ENCODE measurements at places on chromosomes 3 and 15.

DNA sequence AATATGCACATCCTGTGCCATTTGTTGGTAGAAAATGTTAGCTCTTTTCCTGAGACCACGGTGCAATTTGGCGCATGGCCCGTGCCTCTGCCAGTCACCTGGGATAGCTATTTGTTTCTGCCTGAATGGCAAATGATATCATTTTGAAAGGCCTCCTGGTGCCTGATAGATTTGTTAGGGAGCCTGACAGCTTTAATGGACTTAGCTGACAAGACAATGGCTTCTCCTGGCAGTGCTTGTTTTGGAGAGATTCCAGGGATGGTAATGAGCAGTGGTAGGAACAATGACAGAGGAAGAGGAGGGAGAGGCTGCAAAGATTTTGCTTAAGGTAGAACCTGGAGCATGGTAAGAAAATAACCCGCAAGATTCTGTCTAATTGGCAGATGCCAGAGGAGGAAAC lies 268.5 kb downstream of the CLSTN2 start:
- DNase-seq, result peak; percentile 46

DNA sequence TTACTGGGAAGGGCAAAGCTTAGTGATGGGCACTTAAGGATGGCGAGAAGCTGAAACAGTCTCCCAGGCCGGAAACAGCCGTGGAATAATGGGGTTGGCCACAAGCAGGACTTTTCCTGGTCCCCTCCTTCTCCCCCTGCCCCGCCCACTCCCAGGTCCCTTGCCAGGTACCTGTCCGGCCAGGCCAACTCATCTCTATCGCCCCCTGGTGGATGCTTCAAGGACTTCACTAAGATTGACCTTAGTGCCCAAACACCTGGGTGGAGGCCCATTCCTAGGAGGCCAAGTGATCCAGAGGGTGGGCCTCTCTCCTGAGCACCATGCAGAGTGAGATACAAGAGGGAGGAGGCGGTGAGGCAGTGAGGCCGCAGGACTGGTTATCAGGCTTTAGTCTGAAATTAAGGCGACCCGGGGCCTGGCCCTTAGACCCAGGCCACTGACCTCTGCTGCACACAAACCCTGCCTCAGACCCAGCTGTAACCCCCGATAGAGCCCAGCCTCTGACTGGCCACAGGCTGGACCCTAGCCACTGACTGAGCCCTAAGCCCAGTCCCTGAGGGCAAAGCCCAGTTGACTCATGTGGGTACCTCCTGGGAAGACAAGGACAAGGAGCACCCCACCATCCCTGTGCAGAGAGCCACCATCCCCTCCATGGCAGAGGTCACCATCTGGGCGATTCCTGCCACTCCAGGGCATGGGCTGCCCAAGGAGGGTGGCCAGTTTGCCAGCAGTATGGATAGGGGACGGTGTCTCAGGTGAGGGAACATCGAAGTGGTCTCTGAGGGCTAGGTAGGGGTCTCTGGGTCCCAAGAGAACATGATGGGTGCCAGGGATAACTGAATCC lies 37.6 kb downstream of the VIPR1 start:
- DNase-seq, result no peak

GRCh38 chr15:82602195-82602594 lies 45.0 kb downstream of the CPEB1 start:
- DNase-seq, result no peak

DNA sequence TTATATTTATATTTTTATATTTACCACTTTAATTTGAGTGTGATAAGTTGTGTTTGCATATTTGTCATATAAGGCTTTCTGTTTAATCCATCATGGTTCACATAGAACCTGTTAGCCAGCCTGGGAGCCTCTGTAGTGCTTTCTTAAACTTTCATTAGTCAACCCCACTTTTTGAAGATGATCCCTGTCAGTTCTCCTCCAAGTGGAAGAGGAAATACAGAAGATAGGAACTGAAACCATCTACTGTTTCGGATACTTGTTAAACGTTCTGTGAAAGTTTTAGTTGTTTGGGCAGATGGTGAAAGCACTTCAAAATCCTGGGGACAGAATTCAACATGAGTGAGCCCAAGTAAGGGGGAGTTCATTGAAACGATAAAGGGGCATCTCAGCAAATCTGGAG lies 4.6 kb upstream of the SAMMSON start:
- no peak for DNase-seq

GRCh38 chr15:38320866-38321265 lies 68.2 kb downstream of the SPRED1 start:
- no peak for DNase-seq

DNA sequence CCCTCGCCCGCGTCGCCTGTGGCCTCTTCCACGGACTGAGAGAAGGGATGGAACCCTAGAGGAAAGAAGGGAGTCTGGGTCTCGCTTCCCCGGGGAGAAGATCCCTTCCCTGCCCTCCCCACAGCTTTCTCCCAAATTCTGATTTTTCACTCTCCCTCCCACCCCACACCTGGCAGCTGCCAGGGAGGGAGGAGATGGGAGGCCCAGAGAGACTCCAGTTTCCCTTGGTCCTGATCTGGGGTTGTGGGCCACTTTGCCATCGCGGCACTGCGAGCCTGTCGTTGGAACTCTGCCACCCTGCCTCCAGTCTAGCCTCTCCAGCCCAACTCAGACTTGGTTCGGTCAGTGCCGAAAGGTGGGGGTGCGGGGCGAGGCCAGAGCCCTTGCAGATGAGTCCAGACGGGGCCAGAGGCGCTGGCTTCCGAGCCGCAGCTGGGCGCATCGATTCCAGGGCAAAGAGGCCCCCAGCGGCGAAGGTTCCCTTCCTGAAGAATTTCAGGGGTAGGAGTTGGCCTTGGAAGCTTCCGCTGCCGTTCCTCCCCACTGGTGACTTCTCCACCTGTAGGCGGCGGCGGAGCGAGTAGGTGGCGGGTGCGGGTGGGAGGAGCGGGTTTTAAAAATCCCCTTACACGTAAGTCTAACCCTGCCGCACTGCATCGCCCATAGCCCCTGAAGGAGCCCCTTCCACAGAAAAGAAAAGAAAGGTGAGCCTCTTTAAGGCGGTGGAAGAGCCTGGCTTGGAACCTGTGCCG lies 5.2 kb downstream of the WNT5A start:
- DNase-seq, result no peak

GRCh38 chr15:81189583-81190283 lies 6.9 kb upstream of the IL16 start:
- DNase-seq, result no peak

DNA sequence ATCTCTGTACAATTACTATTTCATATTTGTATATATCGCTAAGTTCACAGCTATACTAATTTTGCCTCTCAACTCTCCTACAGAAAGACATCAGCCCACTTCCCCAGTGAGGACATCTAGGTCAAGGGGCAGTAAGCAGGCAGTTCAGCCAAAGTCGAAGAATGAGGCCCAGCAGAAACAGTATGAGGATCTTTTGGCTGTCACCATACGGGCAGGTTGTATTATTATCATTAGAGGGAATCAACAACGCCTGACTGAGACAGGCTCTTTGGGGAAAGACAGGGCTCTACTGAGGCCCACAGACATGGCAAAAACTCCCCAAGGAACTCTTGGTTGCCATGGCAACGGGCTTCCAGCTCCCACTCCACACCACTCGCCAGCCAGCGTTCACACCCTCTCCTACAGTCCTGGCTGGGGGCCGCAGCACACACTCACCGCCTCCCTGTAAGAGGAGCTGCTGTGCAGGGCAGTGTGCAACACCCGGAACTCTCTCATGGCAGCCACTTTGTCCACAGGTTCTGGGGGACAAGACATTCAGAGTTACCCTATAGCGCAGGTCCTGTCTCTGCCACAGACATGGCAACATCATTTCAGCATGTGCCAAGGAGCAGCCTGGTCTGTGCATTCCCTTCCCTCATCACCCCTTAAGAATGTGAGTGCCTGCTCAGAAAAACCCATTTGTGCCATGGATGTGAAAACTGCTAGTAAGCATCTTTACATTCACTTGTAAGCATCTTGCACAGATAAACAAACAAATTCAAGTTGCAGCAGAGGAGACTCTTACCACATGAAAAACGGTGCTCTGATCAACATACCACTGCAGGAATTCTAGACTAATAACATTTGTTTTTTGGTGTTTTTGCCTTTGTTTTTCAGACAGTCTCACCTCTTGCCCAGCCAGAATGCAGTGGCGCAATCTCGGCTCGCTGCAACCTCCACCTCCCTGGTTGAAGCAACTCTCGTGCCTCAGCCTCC lies 8.8 kb downstream of the UBL7 start:
- DNase-seq, result peak; percentile 21

- no peak for DNase-seq
Measured at GRCh38 chr3:29747991-29748390, 467.1 kb downstream of the RBMS3 start.

- DNase-seq, result no peak
Measured at GRCh38 chr3:172786036-172786435, 35.5 kb downstream of the ECT2 start.

DNA sequence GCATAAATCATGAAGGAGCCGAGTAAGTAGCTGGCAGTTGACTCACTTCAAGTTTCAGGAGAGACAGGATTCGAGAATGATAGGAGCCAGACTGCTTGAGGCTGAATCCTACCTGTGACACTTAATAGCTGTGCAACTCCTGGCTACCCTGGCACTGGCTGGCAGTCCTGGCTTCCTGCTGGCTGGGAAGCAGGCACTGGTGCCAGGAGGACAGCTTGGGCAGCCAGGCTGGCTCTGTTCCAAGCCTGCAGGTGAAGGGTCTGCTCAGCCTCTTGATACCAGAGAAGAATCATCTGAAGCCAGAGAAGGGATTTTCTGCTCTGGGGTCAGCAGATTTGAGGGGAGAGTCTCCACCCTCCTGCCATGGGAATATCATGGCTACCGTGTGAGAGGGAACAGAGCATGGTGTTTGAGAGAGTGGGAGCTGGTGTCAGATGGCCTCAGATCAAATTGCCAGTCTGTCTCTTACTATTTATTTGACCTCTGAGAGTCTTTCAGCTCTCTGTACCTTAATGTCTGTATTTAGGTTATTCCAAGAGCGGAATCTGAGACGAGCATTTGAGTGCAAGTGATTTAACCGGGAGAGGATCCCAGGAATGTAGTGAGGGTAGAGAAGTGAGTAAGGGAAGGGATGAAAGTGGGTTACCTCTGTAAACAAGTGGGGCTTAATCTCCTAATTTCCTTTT lies 4.4 kb upstream of the XIRP1 start:
- DNase-seq, result no peak

GRCh38 chr3:184604615-184605290 lies 43.2 kb downstream of the EPHB3 start:
- DNase-seq, result no peak

DNA sequence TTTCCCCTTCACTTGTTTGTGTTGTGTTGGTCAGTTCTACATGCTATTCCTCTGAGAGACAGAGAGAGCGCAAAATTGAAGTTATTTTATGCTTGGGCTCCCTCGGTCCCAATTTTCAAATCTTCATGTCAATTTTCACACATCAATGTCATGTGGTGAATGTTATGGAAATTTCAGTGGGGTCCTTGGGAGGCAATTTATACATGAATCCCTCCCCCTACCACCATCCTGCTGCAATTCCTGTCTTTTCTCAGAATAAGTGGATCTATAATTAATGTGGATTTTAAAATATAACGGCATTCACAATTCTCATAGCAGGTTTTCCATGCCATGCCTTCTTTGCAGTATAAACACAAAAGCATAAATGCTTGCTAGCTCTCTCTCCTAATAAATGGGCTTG lies 499.9 kb downstream of the MCTP2 start:
- no peak for DNase-seq

DNA sequence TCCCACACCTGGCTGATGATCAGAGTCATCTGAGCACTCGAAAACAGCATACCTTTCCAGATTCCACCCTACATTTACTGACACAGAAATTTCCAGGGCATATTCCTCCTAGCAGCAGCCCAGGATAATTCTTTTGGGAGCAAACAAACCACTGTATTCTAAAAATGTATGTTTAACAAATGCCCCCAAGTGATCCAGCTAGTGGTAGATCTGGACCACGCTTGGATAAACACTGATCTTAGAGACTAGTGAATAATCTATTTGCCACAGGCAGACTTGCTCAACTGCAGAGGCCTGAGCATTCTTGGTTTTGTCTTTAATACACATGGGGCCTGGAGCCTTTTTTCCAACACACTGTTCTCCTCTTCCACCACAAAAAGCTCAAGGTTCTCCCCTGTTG lies 89.6 kb downstream of the TM4SF4 start:
- DNase-seq, result no peak

DNA sequence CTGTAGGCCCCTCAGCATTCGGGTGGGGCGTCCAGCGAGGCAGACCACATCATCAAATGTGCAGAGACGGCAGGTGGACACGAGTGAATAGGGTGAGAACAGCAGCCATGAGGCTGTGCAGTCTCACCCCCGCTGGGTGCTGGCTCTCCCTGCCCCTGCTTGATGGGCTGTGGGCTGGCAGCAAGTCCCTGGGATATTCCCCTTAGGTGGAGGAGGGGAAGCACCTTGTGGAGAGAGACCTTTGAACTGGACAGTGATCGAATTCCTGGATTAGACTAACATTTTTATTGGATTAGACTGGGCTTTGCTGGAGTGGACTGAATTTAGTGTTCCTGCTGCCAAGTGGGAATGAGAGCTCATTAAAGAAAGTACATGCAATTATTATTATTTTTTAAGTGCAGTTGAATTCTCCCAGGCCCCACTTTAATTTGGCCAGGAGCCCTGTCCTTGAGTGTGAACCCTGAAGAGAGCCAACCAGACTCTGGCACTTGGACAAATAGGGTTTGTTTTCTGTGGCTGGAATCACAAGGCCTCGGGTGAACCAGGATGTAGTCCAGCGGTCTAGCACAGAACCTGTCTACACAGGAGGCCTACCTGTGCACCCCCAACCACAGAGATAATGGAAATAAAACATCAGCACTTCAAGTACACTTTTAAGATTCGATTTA lies 193.1 kb downstream of the ABHD5 start:
- DNase-seq, result no peak

GRCh38 chr3:124363476-124363875 lies 366.8 kb upstream of the UMPS start:
- DNase-seq, result no peak

DNA sequence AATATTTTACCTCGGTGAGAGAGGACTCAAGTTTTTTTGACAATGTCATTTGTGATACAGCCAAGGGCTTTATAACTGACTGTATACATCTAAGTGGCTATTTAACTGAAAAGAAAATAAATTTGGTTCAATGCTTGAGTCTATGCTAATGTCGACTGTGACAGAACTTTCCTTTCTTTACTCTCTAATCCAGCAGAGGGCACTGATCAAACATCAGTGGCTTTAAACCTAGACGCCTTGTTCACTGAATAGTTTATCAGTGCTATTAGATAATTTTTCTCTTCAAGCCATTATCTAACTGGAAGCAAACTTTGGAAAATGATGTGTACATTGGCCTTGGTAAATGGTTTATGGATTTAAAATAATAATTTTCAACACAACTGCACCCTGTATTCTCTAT lies 285.1 kb downstream of the CHL1 start:
- DNase-seq, result no peak

GRCh38 chr15:89907289-89907688 lies 5.5 kb downstream of the ARPIN start:
- no peak for DNase-seq

All from NCI-H187 (cell line).